ENCODE measurements at places on chromosomes 13 and 19.

DNA sequence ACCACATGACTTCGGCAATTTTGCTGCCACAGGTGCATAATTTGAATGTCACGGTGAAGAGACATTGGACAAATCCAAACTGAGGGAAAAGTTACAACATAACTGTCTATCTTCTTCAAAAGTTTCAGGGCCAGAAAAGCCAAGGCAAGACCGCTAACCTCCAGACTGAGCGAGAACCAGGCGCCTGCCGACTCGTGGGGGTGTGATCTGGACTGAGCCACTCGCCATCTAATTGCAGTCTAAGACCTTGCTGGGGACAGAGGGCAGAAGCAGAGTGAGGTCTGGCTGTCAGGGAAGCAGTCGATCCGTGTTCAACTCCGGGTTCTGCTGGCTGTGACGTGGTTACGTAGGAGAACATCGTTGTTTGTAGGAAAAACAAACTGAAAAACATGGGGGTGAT lies 88.6 kb downstream of the SPACA7 start:
- no peak for DNase-seq

- DNase-seq: no peak
Observed at GRCh38 chr13:75908141-75908540, 272.0 kb downstream of the LMO7 start.

DNA sequence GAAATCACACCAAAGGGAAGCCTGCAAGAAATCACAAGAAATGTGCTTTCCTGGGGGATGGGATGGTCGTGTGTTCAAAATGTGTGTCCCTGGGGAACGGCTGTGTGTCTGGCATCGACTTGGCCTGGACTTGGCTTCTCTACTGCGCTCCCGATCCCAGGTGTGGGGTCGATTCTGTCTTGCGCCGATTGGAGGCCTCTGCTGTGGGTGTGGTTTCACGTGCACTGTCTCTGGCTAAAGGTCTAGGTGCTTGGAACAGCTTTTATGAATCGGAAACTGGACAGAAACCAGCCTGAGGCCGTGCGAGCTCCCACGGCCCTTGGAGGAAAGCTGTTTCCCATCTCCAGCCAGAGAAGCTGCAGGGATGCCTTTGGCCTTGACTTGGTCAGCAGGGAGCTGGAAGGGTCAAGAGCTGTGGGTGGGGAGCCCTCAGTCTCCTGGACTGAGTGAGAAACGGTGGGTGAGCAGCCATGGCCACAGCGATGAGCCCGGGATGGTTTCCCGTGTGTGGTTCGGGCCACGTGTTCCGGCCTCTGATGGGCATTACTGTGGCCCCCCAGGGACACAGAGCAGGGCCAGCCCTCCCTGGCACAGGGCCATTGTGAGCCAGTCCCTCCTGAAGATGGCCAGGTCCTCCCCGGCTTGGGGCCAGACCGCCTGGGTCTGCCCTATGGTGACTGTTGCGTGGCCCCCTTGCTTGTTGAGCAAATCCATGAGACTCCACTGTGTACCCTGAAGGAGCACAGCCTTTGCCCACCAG lies 29.7 kb downstream of the MCF2L start:
- DNase-seq: no peak

GRCh38 chr13:22897571-22898314 lies 283.0 kb upstream of the SGCG start:
- no peak for DNase-seq

DNA sequence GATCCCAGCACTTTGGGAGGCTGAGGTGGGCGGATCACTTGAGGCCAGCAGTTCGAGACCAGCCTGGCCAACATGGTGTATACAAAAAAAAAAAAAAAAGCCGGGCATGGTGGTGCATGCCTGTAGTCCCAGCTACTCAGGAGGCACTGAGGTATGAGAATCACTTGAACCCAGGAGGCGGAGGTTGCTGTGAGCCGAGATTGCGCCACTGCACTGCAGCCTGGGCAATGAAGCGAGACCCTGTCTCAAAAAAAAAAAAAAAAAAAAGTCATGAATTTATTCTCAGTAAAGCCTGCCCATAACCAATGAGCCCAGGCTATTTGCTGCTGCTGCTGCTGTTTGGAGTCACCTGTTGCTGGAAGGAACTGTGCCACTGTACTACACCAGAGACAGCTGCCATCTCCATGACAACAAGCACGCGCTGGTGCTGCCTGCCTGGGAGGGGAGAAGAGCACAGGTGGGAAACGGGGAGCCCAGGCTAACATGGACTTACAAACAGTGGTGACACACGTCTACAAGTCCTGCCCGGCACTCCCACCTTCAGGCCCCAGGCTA lies 11.3 kb downstream of the ZFR2 start:
- no peak for DNase-seq

GRCh38 chr19:40422748-40423566 lies 2.8 kb downstream of the SERTAD1 start:
- no peak for DNase-seq

DNA sequence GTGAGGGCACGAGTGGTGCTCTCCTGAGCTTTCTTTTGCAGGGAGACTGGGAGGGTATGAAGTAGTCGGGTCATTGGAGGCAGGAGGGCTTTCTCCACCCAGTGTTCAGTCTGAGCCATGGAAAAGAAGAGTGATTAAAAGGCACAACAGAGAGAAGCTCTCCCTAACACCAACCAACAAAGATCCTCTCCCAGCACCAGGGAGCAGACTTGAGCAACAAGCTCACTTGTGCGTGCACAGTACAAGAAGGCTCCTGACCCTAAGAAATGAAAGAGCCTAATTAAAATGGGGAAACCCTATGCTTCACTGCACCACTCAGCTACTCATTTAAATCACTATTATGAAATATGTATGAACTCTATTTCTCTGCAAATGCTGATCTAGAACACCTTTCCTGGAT lies 276.3 kb upstream of the SOX21 start:
- no peak for DNase-seq

- no peak for DNase-seq
Observed at GRCh38 chr13:44826591-44827350, 162.5 kb downstream of the NUFIP1 start.

GRCh38 chr19:56637976-56638555 lies 4.9 kb upstream of the SMIM17 start:
- DNase-seq: peak; percentile 26
